ENCODE measurements at places on chromosomes 5 and 9. TPM values are rescaled to one million over a fixed set of nuclear protein-coding genes. Genes with fewer than 3 reads are reported as not detected.

DNA sequence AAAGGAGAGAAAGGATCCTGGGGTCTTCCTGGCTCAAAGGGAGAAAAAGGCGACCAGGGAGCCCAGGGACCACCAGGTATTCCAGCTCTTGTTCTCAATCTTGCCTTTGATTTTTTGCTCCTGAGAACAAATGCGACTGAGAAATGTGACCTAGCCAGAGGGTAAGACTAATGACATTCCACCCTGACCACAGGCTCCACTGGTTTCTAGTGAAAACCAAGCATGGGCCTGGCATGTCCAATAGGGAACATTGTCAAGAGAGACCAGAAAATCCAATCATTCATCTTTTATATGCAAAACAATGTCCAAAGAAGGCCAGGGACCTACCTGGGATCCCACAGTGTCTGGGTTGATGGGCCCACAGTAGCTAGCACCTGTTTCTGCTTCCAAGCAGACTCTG lies 50.3 kb upstream of the TGFBR1 start:
- DNase-seq: no peak

DNA sequence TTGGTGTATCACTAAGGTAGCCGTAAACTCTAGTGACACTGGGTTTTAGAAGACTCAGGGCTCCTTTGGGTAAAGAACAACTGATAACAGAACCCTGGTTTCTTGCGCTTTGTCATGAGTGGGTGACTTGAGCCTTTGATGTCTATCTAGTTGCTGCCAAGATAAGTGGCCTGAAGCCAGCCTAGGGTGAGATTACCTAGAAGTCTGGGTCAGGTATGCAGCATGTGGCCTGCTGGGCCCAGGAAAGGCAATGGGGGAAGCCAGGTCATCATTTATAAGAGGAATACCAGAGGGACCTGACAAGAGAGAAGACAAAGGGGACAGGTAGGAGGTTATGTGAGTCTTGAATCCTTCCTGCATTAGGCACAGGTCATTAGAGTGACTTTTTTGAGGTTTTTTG lies 23.2 kb upstream of the GARNL3 start:
- DNase-seq: no peak

GRCh38 chr5:173015598-173016455 lies 32.3 kb downstream of the ATP6V0E1 start:
- DNase-seq: no peak

DNA sequence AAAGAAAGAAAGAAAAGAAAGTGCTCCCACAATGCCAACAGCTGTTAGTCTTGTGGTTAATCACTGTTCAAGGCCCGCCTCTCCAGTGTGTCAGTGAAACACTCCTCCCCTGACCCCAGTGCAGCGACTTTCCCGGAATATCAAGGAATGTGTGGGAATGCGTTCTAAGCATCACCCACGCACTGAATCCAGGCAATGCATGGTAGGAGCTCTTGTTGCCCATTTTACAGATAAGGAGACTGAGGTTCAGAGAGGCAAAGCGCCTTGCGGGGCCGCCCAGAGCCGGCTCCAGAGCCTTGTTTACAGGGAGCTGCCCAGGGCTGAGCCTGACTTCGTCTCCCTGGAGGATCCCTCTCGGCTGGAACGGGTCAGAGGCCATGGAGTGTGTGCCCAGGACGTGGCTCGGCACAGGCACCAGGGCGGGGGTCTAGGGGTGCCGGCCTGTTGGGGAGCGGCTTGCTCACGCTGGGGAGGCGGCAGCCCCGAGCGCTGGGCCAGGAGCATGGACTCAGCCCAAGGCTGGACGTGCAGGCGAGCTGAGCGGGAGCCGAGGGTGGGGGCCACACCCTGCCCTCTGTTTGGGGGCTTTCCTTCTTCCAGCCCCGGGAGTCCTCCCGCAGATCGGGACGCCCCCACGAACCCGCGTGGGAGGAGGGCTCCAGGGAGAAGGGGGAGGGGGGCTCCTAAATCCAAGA lies 823 bp downstream of the ST6GALNAC6 start:
- DNase-seq: peak; percentile 85

- no peak for DNase-seq
Observed at GRCh38 chr5:122492675-122493074, 180.6 kb downstream of the SNCAIP start.

DNA sequence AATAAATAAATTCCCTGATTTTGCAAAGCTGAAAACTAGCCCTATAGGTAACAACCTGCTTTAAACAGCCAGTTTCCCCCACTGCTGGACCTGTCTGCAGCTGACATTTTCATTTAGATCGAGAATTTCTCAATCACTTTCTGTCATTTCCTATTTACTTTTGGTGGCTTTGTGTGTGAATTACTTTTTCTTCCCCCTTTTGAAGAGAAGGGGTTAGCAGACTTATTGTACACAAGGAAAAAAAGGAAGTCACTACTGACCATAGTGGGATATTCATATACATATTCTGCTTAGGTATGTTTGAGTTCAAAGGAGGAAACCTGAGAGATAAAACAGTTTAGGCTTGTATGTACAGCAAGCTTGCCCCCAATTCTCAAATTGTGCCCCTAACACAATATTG lies 27.0 kb upstream of the IFNB1 start:
- no peak for DNase-seq

DNA sequence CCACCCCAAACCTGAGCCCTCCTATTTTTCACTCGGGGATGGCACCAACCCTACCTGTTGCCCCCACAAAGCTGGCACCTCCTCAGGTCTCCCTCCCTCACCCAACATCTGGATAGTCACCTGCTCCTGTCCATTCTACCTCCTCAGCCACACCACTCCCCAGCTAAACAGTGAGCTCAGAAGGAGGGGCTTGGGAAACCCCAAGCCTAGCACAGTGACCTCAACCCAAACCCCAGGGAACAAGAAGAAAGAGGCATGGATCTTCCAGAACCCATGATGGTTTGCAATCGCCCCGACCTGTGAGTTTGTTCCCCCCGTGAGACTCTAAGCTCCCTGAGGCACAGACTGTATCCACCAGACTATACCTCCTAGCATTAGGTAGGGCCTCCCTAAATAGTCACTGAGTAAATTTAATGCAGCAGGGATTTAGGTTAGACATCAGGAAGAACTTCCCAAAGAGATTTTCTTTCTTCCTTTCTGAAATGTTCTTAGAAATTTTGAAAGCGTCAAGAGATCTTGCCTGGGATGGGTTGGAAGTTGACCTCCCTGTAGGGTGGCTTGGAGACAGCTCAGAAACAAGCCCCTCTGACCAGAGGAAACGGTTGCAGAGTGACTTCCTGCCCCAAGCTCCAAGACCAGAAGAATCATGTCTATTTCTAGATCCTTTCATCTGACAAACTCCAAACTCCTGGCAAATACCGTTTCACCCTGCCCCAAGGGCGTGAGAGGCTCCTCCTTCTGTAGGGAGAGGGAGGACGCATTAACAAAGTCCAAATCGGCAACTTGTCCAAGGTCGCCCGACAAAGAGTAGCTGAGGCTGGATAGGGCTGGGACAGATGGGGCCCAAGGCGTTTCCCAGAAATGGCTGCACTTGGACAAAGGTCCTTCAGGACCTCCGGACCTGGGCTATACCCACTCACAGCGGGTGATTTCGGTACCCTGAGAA lies 4.1 kb downstream of the FIBCD1 start:
- DNase-seq: no peak

- no peak for DNase-seq
Observed at GRCh38 chr9:71670121-71670520, 98.2 kb downstream of the CEMIP2 start.

GRCh38 chr9:131480258-131480657 lies 22.5 kb upstream of the POMT1 start:
- no peak for DNase-seq

GRCh38 chr9:136697146-136697820 lies 10.0 kb upstream of the AGPAT2 start:
- no peak for DNase-seq

GRCh38 chr9:13209498-13209897 lies 70.0 kb downstream of the MPDZ start:
- DNase-seq: no peak

DNA sequence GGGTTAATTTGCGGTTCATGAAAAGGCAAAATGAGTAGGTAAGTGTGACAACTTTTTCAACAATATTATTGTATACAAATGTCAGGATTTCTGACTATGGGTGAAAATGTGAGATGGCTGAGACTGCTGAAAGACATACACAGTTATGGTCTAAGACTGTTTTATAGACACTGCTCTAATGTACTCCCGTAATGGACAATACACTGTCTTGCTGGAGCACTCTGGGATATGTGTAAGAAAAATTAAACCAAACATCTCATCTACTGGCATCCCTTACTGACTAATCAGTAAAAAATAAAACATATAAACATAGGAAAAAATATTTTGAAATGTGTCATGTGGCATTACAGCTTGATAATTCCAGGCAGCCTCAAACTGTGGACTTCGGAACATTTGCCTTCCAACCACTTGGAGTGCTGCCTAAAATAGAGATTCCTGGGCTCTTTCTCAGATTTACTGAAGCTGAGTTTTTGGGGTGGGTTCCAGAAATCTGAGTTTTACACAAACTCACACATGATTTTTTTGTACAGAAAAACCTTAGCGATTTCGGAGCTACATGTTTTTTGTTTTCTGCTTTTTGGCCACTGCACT lies 233.9 kb upstream of the TBCA start:
- DNase-seq: no peak

GRCh38 chr5:150750469-150750868 lies 8.3 kb downstream of the DCTN4 start:
- no peak for DNase-seq

HIGD2A gene
- 457 TPM for polyA plus RNA-seq

CDH9 gene
- polyA plus RNA-seq: not detected

OR13C8 gene
- polyA plus RNA-seq: not detected

PCDHA3 gene
- polyA plus RNA-seq: not detected

GRXCR2 gene
- not detected for polyA plus RNA-seq
